ENCODE measurements at places on chromosomes 5 and 9.
A peak's percentile ranks its signal among the peaks of the same experiment; 100 is the strongest.

DNA sequence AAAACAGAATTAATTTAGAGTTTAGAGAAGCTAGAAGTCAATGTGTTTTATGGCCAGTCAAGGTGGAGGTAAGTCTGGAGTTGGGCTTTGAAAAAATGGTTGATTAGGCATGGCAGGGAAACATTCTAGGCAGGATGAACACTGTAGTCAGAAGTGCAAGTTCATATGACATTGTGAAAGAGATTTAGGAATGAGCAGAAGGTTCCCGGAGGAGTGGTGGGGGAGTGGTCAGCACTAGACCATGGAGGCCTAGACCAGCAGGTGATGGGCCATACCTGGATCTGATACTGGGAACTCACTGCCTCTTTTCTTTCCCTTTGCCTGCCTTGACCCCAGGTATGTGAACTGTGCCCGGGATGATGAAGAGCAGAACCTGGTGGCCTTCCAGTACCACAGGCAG is 16.6 kb downstream of the PRDM9 start:
- no peak for DNase-seq

DNA sequence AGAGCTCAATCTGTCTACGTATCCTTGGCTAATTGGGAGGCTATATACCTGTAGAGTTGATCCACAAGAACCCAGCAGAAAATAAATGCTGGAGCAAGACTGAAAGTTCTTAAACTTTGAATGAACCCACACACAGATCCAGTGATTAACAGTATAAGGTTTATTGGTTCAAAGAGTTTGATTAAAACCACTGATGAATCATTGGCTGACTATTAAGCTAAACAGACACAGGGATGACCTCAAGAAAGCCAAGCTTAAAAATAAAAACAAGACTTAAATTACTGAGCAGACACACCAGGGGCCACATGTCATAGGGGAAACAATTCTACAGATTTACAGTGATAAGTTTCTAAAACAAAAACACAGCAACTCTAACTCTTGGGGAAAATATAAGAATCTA is 163.6 kb downstream of the SPATA31D1 start:
- DNase-seq: peak; percentile 89

DNA sequence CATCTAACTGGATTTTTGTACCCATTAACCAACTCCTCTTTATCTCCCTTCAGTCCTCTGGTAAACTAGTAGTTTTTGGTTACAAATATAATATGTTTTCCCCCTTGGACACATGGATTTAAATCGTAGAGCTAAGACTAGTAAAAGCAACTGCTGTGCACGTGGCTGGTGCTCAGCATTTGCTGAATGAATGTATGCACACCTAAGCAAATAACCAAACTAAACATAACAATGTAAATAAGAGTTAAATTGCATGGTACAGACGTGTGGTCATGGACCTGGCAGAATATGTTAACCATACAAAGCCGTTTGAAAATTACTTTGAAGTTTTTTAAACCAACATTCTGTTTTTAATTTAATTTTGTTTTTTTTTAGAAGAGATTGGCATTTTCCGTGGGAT is 65.2 kb upstream of the FYB1 start:
- no peak for DNase-seq

GRCh38 chr5:146656703-146657102 is 140.7 kb upstream of the GPR151 start:
- DNase-seq: no peak

- DNase-seq: no peak
Observed at GRCh38 chr9:2367970-2368369, 253.6 kb upstream of the VLDLR start.

All from fibroblast of mammary gland (primary cell).